Adipocyte (in vitro differentiated cells): ENCODE measurements at places on chromosomes 7 and 10.

DNA sequence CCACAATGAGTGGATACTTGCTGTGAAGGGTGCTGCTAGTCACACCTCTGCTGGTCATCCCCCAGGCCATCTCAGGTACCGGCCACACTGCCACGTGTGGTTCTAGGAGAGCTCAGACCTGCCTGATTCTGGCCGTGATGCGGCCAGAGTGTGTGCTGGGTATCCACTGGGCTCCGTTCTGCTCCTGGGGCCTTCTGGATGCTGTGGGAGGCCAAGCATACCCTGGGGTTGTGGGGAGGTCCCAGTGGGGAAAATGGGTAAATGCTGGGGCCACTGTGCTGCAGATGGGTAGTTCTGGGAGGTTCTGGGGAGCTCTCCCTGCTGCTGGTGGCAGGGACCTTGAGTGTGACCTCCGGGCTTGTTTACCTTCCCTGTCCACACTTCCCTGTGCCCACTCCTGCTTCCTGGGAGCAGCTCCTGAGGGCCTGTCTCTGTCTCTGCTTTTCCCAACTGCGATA is 318.4 kb downstream of the GLRX3 start:
- DNase-seq = no peak

GRCh38 chr7:73642834-73643233 is 18.5 kb upstream of the MLXIPL start:
- no peak for DNase-seq

GRCh38 chr7:37656913-37657530 is 26.5 kb upstream of the GPR141 start:
- DNase-seq = no peak

DNA sequence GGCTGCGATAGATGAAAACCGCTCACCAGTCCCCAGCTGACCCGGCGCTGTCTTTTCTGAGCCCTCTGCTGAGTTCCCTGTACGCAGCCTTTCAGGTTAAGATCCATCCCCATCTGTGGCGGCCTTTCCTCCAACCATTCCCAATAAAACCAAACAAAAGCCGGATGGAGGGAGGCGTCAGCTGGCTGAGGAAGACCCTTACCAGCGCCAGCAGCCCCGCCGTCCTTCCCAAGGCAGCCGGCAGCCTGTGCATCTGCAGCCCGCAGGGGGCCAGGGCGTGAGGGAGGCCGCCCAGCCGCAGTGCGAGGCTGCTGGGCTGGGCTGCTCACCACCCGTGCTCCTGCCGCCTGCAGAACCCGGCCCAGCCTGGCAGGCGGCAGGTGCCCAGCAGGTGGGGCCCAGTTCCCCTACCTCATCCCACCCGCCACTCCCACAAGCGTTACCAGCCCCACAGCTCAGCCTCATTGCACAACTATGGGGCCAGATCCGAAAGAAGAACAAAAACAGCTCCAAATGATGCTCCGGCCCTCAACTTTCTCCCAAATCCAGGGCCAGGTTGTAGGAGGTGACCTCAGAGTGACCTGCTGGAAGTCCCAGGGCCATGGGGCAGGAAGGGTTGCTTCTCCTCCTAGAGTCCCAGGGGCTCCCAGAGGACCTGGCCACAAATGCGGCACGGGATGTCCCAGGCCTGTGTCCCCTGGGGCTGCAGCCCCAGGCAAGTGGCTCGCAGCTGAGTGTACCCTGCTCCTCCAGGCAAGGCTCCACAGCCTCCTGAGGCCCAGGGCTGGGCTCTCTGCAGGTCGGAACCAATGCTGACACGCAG is 23.8 kb downstream of the PAPOLB start:
- DNase-seq = no peak

GRCh38 chr10:11875494-11876281 is 52.5 kb downstream of the PROSER2 start:
- DNase-seq = peak; percentile 77

GRCh38 chr10:83476211-83476610 is 663.1 kb upstream of the GHITM start:
- DNase-seq = no peak

GRCh38 chr7:46054272-46054671 is 133.2 kb upstream of the IGFBP3 start:
- DNase-seq = no peak
